ENCODE measurements at places on chromosomes 7 and 10.
A peak's percentile ranks its signal among the peaks of the same experiment; 100 is the strongest.

DNA sequence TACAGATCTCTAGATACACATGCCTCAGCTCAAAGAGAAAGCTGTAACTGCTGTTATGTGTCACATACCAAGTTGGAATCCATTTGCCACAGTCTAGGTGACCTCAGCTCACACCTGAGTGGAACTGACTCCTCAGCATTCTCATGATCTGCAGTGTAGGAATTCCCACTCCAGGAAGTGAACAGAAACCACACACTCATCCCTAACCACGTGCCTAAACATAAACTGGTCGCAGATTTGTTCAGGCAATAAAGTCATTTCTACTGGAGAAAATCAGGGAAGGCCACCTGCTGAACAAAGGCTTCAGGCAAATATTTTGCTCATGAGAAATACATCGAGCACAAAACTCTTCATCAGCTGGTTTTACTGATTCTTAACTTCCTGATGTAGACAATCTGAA is 23.0 kb upstream of the ZMYND11 start:
- H3K36me3 ChIP-seq = no peaks in the 10 kb centered on the region
- no peak overlapping the region for H3K27ac ChIP-seq
- no peak overlapping the region for H3K4me3 ChIP-seq
- DNase-seq = no peak
- no peaks in the 10 kb centered on the region for H3K4me1 ChIP-seq

- no peak for DNase-seq
- H3K36me3 ChIP-seq = no peaks in the 10 kb centered on the region
- peaks cover 4% of the 10 kb centered on the region for H3K4me1 ChIP-seq
- no peak overlapping the region for H3K27ac ChIP-seq
- no peaks in the 10 kb centered on the region for H3K27me3 ChIP-seq
These were observed 128.9 kb upstream of the VWC2 start for GRCh38 chr7:49644396-49645166.

GRCh38 chr7:34091321-34091917 is 186.1 kb downstream of the BMPER start:
- no peak for DNase-seq
- H3K27ac ChIP-seq = no peak overlapping the region
- H3K4me3 ChIP-seq = no peak overlapping the region
- H3K27me3 ChIP-seq = no peaks in the 10 kb centered on the region
- H3K36me3 ChIP-seq = no peaks in the 10 kb centered on the region
- no peaks in the 10 kb centered on the region for H3K4me1 ChIP-seq

DNA sequence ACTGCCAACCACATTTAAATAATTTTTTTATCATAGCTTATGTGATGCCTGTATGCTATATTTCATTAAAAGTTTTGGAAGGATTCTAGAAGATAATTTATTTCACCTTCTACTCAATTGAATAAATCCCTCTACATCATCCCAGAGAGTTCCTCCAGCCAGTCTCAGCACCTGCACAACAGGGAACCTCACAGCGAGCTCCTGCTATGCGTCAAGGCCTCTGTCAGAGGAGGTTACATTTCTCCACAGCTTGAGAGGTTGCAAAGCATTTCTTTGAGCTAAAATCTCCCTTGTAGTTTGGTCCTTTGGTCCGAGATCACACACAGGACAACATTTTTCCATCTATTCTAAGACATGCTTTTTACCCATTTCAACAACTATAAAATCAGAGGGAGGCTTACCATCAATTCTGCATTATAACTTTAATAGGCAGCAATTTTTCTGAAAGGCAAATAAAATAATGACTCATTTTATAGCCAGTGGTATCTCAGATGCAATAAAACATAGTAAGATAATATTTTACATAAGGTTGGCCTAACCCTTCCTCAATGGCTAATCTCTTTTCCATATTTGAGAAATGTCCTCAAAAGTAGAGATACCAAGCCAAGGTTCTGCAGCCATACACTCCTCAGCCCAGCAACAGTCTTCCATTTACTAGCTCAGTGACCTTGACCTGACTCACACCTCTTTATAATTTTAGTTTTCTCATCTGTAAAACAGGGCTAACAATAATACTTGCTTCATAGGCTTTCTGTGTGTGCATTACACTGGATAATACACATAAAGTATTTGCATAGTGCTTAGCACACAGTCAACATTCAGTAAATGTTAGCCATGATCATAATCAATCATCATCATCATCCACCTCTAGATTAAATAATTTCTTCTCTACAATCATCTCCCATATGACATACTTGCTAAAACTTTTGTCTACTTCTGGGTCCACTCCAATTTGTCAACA is 68.8 kb downstream of the DOCK4 start:
- H3K27me3 ChIP-seq = no peaks in the 10 kb centered on the region
- H3K4me3 ChIP-seq = no peak overlapping the region
- H3K36me3 ChIP-seq = no peaks in the 10 kb centered on the region

GRCh38 chr10:117547716-117548668 is 5.4 kb downstream of the EMX2 start:
- peak overlapping the region; percentile 52 for H3K4me3 ChIP-seq
- no peak for DNase-seq
- no peak overlapping the region for H3K27ac ChIP-seq
- peaks cover 100% of the 10 kb centered on the region for H3K27me3 ChIP-seq
- H3K36me3 ChIP-seq = peaks cover 2% of the 10 kb centered on the region

GRCh38 chr7:41399171-41399570 is 303.7 kb downstream of the INHBA start:
- no peak overlapping the region for H3K27ac ChIP-seq
- peaks cover 2% of the 10 kb centered on the region for H3K27me3 ChIP-seq
- no peak overlapping the region for H3K4me3 ChIP-seq
- no peaks in the 10 kb centered on the region for H3K36me3 ChIP-seq
- H3K4me1 ChIP-seq = no peaks in the 10 kb centered on the region
- DNase-seq = no peak

- H3K27me3 ChIP-seq = no peaks in the 10 kb centered on the region
- H3K4me3 ChIP-seq = no peak overlapping the region
- H3K4me1 ChIP-seq = peaks cover 17% of the 10 kb centered on the region
- peaks cover 8% of the 10 kb centered on the region for H3K36me3 ChIP-seq
- DNase-seq = no peak
These were observed 87.5 kb downstream of the PLXNA4 start for GRCh38 chr7:132488634-132489302.

GRCh38 chr10:784403-785088 is 95.1 kb upstream of the DIP2C start:
- DNase-seq = peak; percentile 39
- H3K4me3 ChIP-seq = peak overlapping the region; percentile 51
- H3K27ac ChIP-seq = peak overlapping the region; percentile 43
- peaks cover 17% of the 10 kb centered on the region for H3K27me3 ChIP-seq
- no peaks in the 10 kb centered on the region for H3K36me3 ChIP-seq

GRCh38 chr7:17274551-17275245 is 23.8 kb upstream of the AHR start:
- H3K4me3 ChIP-seq = no peak overlapping the region
- H3K4me1 ChIP-seq = peaks cover 15% of the 10 kb centered on the region

- no peaks in the 10 kb centered on the region for H3K27me3 ChIP-seq
- H3K27ac ChIP-seq = no peak overlapping the region
- DNase-seq = no peak
- no peaks in the 10 kb centered on the region for H3K36me3 ChIP-seq
- no peaks in the 10 kb centered on the region for H3K4me1 ChIP-seq
These were observed 46.7 kb upstream of the RHOBTB1 start for GRCh38 chr10:60990663-60991062.

GRCh38 chr7:144050093-144050492 is 1.3 kb downstream of the OR2A5 start:
- no peak for DNase-seq
- H3K4me1 ChIP-seq = no peaks in the 10 kb centered on the region
- H3K4me3 ChIP-seq = no peak overlapping the region
- no peaks in the 10 kb centered on the region for H3K36me3 ChIP-seq
- H3K27ac ChIP-seq = no peak overlapping the region

DNA sequence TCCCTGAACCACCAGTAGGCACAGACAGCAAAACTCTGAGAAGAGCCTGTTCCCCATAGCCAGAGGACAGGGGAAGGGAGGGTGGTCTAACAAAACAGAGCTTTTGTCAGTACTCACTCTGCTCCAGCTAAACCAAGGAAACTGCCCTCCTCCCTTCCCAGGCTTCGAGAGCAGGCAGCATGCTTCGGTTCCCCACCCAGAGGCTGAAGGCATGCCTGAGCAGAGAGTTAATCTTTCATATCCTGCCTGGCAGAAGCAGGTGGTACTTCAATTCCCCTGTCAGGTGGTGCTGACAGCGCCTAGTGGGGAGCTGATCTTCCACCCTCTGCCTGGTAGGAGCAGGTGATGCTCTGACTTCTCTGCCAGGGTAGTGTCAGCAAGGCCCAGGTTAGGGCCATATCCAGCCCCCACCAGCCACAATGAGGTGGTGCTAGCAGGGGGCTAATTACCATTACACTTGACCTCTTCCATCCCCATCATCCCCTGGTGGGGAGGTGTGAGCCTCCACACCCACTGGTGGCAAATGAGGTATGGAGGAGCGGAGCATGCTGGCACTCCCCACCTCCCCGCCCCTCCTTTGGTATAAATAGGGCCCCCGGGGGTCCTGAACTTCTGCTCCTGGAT is 35.1 kb downstream of the SDK1 start:
- H3K4me1 ChIP-seq = no peaks in the 10 kb centered on the region
- H3K36me3 ChIP-seq = peaks cover 1% of the 10 kb centered on the region
- no peak for DNase-seq
- no peak overlapping the region for H3K4me3 ChIP-seq
- H3K27ac ChIP-seq = no peak overlapping the region

DNA sequence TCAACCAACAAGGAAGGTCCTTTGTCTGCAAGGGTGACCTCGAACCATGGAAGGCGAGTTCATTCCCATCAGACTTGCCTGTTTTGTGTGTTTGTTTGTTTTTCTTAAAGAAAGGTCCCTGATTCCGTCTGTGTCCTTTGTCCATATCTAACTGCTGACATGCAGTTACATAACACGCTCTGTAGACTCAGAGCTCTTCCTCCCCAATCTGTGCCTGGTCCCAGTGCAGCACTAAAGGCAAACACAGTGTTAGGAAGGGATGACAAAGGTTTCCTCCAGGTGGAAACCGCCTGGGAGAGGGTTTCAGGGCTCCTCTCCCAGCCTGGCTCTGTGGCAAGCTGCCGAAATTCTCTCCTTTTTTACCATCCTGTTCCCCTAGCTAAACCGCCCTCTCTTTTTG is 13.4 kb downstream of the JCAD start:
- no peak for DNase-seq
- peaks cover 12% of the 10 kb centered on the region for H3K27me3 ChIP-seq
- H3K27ac ChIP-seq = no peak overlapping the region
- H3K4me1 ChIP-seq = peaks cover 31% of the 10 kb centered on the region
- H3K36me3 ChIP-seq = peaks cover 2% of the 10 kb centered on the region

GRCh38 chr10:114261076-114261475 is 22.0 kb downstream of the VWA2 start:
- H3K27me3 ChIP-seq = no peaks in the 10 kb centered on the region
- no peaks in the 10 kb centered on the region for H3K36me3 ChIP-seq
- H3K4me1 ChIP-seq = peaks cover 9% of the 10 kb centered on the region
- no peak for DNase-seq
- no peak overlapping the region for H3K27ac ChIP-seq

DNA sequence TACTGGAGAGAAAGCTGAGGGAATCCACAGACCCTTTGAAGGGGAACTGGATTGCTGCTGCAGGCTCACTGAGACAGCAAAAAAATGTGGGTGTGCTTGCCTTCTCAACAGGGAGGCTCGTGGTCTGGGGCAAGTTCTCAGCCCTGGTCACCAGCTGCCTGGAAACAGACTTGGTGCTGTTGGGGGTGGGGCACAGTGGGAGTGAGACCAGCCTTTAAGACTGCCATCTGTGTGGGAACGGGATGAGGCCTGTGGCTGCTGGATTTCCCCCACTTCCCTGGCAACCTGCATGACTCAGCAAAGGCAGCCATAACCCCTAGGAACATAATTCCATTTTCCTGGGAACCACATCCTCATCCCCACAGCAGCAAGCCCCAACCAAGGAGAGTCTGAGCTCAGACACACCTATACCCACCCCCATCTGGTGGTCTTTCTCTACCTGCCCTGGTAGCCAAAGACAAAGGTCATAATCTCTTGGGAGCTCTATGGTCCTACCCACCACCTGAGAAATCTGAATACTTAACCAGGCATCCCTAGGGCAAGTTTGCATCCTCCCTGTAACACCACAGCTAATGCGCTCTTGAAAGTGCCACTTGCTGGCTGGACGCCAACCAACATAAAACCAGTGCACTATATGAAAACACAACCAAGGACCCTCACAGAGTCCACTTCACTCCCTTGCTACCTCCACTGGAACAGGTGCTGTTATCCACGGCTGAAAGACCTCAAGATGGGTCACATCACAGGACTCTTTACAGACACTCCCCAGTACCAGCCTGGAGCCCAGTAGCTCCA is 45.0 kb upstream of the TFEC start:
- H3K4me3 ChIP-seq = no peak overlapping the region
- DNase-seq = no peak
- no peaks in the 10 kb centered on the region for H3K27me3 ChIP-seq
- peaks cover 2% of the 10 kb centered on the region for H3K36me3 ChIP-seq
- H3K27ac ChIP-seq = no peak overlapping the region

DNA sequence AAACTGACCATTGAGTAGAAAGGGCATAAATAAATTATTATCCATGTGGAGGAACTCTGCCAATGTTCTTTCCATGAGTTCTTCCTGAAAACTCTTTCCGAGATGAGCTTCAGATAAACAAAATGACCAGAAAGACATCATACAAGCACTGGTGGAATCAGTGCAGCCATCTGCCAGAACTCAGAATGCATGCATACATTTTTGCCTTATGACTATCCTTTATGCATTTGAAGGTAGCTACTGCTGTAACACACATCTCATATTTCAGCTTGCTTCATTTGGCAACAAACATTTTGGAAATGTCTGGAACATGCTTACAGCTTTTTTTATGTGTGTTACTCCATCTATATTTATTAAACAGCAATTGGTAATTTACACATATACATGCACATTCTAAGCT is 448.9 kb downstream of the PLXDC2 start:
- DNase-seq = no peak
- H3K27me3 ChIP-seq = no peaks in the 10 kb centered on the region
- no peak overlapping the region for H3K27ac ChIP-seq
- peaks cover 4% of the 10 kb centered on the region for H3K36me3 ChIP-seq
- H3K4me3 ChIP-seq = no peak overlapping the region
- H3K4me1 ChIP-seq = peaks cover 6% of the 10 kb centered on the region

DNA sequence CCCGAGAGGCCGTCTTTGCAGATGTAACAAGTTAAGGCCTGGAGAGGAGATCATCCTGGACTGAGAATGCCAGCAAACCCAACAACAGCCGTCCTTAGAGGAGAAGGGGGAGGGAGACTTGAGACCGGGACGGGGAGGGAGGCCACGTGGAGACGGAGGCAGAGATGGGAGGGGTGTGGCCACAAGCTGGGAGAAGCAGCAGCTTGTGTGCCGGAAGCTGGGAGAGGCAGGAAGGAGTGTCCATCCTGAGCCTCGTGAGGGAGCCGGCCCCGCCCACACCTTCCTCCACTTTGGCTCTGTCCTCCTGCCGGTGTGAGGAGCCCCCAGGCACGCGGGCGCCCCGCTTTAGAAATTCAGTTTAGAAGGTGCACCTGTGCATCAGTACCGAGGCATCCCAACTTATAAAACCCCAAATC is 95.7 kb downstream of the DNAJB6 start:
- peak overlapping the region; percentile 77 for H3K4me3 ChIP-seq
- H3K36me3 ChIP-seq = no peaks in the 10 kb centered on the region
- DNase-seq = peak; percentile 46

- H3K4me3 ChIP-seq = no peak overlapping the region
- H3K36me3 ChIP-seq = peaks cover 48% of the 10 kb centered on the region
- H3K27me3 ChIP-seq = no peaks in the 10 kb centered on the region
These were observed 114.6 kb downstream of the DNAJC1 start for GRCh38 chr10:21888959-21889358.

GRCh38 chr7:138865843-138866242 is 67.8 kb upstream of the ATP6V0A4 start:
- peak overlapping the region; percentile 20 for H3K27ac ChIP-seq
- no peaks in the 10 kb centered on the region for H3K4me1 ChIP-seq
- peaks cover 25% of the 10 kb centered on the region for H3K36me3 ChIP-seq
- H3K27me3 ChIP-seq = no peaks in the 10 kb centered on the region

All from neural crest cell (in vitro differentiated cells).